ENCODE measurements at places on chromosomes 2 and 18.

- no peaks in the 10 kb centered on the region for H3K36me3 ChIP-seq
- DNase-seq: no peak
- H3K27me3 ChIP-seq: no peaks in the 10 kb centered on the region
- no peak overlapping the region for H3K4me3 ChIP-seq
Observed at GRCh38 chr18:3340015-3340681, 78.2 kb downstream of the MYL12B start.

GRCh38 chr18:36176177-36176584 lies 11.1 kb upstream of the MOCOS start:
- H3K36me3 ChIP-seq: no peaks in the 10 kb centered on the region
- no peak overlapping the region for H3K27ac ChIP-seq
- H3K4me3 ChIP-seq: no peak overlapping the region
- DNase-seq: no peak
- H3K27me3 ChIP-seq: no peaks in the 10 kb centered on the region
- H3K4me1 ChIP-seq: no peaks in the 10 kb centered on the region

DNA sequence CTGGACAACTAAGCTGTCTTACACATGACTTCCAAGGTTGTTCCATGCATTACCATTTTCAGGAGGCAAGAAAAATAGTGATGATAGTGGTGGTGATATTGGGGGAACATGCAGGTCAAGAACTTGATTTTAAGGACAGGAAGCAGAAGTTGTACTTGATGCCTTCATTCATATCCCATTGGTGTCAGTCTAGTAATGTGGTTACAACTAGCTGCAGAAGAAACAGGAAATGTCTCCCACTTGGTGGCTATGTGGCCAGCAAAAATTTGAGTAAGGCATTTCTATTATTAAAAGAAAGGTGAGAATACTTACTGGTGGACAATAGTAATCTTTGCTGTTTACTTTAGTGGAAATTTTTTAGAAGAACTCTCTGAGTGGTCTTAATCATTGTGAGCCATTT lies 103.4 kb downstream of the ALMS1 start:
- H3K4me1 ChIP-seq: no peaks in the 10 kb centered on the region
- no peak overlapping the region for H3K4me3 ChIP-seq
- DNase-seq: no peak
- no peaks in the 10 kb centered on the region for H3K36me3 ChIP-seq
- H3K27ac ChIP-seq: no peak overlapping the region

GRCh38 chr2:77629539-77629938 lies 107.4 kb upstream of the LRRTM4 start:
- H3K4me1 ChIP-seq: no peaks in the 10 kb centered on the region
- no peaks in the 10 kb centered on the region for H3K27me3 ChIP-seq
- no peak overlapping the region for H3K4me3 ChIP-seq
- H3K36me3 ChIP-seq: no peaks in the 10 kb centered on the region
- DNase-seq: no peak

Data from prostate gland (tissue), 2 donors.